ENCODE measurements at places on chromosomes 4 and X.

DNA sequence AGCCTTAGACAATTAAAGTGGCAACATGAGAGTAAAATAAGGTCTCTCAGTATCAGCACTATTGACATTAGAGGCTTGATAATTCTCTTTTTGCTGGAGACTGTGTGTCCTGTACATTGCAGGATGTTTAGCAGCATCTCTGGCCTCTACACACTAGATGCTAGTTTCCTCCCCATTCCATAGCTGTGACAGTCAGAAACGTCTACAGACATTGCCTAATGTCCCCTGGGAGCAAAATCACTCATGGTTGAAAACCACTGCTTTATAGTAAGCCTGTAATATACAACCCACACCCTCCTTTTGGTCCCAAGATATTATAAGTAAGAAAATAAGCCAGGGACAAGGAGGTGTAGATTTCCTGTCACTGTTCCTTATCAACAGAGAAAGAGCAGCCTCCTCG is 166.0 kb downstream of the FRMPD4 start:
- DNase-seq = no peak

DNA sequence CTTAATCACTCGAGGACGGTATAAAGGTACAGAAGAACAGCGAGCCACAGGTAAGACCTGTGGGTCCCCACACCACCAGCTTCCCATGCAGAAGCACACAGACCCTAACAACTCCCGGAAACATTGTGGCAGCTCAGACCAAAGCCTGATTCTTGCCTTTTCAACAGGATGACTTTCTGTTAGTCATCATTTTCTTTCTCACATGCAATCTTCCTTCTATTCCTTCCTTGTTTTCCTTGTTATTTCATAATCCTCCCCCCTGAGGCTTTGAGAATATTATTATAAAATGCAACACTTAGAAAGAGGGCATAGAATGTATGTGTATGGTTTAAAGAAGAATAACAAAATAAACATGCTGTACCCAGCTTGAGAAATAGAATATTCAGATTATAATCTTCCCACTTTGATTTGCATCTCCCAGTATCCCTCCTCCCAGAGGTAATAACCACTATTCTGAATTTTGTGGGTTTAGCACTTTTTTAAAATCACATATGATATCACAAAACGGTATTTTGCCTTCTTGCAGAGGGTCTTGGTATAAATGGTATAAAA is 100.9 kb downstream of the FHDC1 start:
- no peak for DNase-seq

DNA sequence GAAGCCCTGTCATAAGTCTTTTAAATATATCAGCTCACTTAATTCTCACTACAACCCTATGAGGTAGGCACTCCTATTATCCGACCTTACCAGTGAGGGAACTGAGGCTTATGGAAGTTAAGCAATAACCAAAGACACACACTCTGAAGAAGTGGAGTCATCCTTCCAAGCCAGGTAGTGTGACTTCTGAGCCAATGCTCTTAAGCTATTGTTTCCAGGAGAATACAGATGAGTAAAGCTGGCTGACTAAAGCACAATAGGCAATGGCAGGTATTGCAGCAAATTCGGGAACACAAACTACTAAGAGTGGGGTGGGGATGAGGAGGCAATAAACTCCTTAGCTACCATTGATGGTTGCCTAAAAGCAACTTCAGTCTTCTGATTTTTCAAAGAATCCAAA is 81.8 kb upstream of the KIT start:
- DNase-seq = no peak

- no peak for DNase-seq
Measured at GRCh38 chrX:96576368-96576767, 108.3 kb upstream of the DIAPH2 start.

DNA sequence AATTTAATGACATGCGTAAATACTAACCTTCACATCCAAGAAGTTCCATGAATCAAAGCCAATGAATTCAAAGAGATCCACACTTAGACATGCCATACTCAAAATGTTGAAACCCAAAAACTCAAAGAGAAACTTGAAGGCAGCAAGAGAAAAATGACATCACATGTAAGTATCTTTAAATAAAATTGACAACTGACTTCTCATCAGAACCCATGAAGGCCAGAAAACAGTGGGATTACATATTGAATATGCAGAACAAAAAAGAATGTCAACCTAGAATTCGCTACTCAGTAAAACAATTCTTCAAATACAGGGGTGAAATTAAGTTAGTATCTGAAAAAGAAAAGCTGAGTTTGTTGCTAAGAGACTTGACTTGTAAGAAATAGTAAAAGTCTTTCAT is 953.9 kb upstream of the HS3ST1 start:
- DNase-seq = no peak

DNA sequence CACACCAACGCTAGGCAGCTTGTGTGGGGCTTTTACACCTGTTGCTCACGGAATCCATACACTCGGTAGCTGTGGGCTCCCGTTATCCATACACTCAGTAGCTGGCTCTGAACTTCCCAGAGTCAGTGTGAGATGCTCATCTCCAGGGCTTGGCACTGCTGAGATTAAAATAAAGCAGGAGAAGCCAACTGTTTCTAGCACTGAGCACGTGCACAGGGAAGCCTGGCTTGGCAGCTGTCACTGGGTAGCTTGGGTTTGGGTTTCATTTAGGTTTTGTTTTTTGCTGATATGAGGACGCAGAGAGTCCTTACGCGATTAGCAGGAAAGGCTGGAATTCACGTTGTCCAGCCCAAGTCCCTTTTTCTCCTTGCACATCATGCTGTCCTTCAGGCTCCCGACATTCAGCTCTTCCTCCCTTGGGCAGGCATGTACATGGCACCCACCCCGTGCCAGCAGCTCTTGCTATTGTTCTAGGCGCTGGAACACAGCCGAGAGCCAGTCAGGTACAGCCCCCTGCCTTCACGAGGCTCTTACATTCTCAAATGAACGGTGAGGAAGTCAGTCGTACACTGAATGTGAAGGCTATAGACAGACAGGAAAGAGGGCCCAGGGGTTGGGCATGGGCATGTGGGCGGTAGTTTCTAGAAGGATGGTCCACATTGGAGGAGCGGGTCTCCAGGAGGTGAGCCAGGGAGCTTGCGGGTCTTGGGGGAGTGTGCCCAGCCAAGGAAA is 25.9 kb downstream of the NSG1 start:
- DNase-seq = no peak

- no peak for DNase-seq
Measured at GRCh38 chr4:62439051-62439450, 1238.9 kb downstream of the ADGRL3 start.

DNA sequence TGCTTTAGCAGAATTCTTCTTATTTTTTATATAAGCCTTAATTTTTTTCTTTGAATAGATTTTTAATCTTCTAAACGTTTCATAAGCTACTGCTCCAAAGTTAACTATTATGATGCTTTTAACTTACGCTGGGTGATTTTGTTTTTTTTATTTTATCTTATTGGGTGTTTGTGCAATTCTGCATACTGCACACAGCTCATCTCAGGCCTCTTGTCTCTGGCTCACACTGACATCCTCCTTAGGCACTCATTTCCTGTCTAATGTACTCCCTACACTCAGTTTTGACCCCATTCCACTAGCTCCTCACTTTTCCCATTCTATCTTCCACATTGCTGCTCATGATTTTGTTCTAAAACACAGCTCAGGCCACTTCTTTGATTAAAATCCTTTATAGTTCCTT is 111.9 kb upstream of the MAP9 start:
- DNase-seq = no peak

DNA sequence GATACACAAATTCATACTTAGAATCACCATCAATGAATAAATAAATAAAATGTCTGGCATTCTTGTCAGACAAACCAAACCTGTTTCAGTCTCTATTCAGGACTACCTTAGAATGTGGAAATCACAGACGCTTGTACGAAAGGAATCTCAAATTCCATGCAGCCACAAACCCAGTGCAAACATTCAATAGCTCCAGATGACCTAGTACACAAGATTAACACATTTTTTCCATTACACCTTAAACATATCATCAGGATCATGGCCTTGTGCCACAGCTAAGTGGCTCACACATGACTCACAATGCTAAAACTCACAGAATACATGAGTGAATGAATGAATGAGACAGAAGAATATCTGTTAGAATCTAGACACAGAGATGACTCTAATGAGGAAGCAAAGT is 134.2 kb downstream of the PWWP3B start:
- DNase-seq = no peak

- DNase-seq = no peak
Measured at GRCh38 chr4:95165926-95166524, 382.7 kb downstream of the UNC5C start.

GRCh38 chr4:122107680-122108079 is 44.5 kb upstream of the BLTP1 start:
- no peak for DNase-seq

GRCh38 chrX:155009994-155010472 is 12.5 kb downstream of the F8 start:
- DNase-seq = no peak

GRCh38 chr4:142447009-142447408 is 399.1 kb downstream of the INPP4B start:
- no peak for DNase-seq

DNA sequence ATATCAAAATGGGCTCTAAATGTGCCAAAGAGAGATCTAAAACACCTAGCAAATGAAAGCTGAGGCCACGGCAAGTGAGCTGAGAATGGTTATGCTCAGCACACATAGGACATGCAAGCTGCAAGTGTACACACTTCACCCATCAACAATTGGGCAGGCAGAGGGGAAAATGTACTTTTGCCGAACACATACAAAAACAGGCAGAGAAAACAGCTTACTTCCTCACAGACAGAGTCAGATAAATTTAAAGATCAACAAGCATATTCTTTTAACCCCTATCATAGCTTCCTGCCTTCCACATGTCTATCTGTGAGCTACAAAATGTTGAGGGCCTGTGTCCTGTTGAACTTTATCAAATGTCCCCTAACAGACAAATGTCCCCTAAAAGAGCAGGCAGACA is 60.3 kb downstream of the SH3KBP1 start:
- DNase-seq = no peak

- no peak for DNase-seq
Measured at GRCh38 chrX:106802388-106803275, at the start of gene TBC1D8B. TSS of gene TBC1D8B (plus strand) at chrX:106802673. CDS start at chrX:106802854, 181 bp downstream.

DNA sequence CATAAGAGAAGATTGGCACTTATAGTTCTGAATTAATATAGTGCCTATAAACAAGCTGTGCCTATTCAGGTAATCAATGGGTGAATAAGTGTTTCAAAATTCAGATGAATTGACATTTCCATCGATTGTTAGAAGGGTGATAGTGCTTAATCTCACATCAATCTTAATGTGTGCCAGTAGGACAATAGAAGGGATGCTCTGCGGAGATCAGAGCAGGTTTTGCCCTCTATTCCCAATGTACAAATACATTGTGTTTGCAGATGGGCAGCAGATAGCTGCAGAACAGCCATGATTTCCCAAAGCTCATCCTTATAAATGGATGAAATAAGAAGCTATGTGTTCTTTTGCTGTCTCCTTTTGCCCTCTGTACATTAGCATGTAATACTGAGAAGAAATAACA is 7.2 kb downstream of the MAB21L2 start:
- DNase-seq = no peak

- DNase-seq = no peak
Measured at GRCh38 chr4:8601556-8601955, 9.0 kb downstream of the CPZ start.

DNA sequence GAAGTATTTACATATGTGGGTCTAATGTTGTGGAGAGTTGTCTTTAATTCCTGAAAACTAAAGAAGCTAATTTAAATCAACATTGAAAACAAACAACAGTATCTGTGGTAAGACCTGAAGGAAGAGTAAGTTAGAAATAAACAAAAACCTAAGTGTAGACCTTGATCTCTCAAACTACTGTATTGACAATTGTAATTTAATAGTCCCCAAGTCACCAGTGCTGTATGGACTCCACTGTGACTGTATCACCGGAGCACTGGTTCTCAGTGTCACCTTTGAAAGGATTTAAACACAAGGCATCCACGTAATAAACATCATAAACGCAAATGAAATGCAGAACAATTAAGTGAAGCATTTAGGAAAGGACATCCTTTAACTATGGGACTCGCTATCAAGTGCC is 46.4 kb downstream of the OCRL start:
- no peak for DNase-seq

DNA sequence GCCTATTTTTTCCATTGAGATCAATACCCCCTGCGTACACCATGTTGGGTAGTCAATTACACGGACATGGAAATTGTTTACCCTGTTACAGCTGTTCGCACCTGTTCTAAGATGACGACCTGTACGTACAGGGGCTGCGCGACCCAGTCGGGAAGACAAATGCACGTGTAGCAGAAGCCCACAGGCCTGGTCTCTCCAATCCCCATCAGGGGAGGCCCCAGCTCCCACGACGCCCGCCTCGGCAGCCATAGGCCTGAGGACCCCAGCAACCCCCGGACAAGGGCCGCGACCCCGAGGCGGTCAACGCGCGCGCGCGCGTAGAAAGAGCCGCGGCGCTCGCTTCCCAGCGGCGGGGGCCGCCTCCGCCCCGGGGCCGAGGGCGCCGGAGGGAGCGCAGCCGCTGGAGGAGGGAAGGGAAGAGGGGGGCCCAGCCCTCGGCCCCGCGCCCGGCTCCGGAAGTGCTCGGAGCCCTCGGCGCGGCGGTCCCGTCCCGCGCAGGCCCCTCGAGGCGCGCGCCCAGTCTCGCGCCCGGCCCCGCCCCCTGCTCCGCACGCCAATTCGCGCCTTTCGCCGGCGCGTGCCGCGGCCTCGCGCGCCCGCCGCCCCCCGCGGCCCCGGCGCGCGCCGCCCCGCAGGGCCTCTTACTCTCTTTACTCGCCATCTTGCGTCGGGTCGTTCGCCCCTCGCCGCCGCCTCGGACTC is 618 bp downstream of the RBBP7 start:
- peak; percentile 3 for DNase-seq

DNA sequence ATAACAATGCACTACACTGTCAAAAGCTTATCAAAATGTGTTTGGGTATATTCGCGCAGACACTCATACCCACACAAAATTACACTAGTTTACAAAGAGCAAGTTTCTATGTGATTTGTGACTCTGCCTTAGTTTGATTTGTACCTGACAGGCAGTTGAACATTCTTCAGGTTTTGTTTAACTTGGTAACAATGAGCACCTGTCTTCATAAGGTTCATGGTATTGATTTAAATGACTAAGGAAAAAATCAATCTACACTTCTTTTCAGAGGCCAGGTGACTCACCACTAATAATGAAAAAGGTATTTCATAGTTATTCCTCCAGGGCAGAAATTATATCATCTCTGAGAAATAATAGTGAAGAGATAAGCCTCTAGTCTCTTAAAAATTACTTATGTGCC is 1114.6 kb upstream of the AGA start:
- DNase-seq = no peak

DNA sequence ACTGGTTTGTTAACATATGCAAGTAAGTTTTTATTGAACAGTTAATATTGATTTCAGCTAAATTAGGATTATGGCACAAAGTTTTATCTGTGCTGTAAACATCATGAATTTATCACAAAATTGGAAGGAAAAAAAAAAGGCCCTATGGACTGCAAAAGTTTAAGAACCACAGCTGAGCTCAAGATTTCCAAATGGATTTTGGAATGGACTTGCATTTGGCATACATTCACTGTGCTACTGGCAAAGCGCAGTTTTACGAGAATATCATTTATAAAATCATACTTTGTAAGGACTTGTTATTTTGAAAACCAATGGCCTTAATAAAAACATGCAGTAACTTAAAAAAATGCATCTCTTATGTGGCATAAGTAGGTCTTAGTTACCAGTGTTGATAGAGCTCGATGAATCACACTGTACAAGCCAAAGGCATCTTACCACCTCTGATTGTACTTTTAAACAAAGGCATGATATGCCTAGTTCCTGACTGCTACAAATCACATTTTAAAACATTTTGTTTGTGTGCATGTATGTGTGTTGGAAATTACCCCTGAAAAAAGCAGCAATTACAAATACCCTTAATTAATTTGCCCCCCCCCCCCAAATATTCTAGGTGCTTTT is 58.6 kb downstream of the TAB3 start:
- no peak for DNase-seq

Measured in cortex of kidney (tissue), 1 donor.